ENCODE measurements at places on chromosomes 2 and 18. TPM values are rescaled to one million over a fixed set of nuclear protein-coding genes. Genes with fewer than 3 reads are reported as not detected.

GRCh38 chr2:58667137-58667774, 426.1 kb upstream of the FANCL start:
- no peak for DNase-seq
- H3K4me3 ChIP-seq, result no peak overlapping the region
- H3K27ac ChIP-seq, result no peak overlapping the region
- H3K27me3 ChIP-seq, result no peaks in the 10 kb centered on the region
- no peaks in the 10 kb centered on the region for H3K4me1 ChIP-seq
- no peaks in the 10 kb centered on the region for H3K36me3 ChIP-seq

GRCh38 chr18:5543773-5544389, at the start of gene EPB41L3:
EPB41L3 (minus strand) TSS chr18:5543997; CDS start chr18:5489183, 54,814 bp downstream.
- H3K36me3 ChIP-seq, result no peaks in the 10 kb centered on the region
- peaks cover 57% of the 10 kb centered on the region for H3K27me3 ChIP-seq
- H3K4me3 ChIP-seq, result peak within 1 kb of the TSS; percentile 75

- H3K4me1 ChIP-seq, result no peaks in the 10 kb centered on the region
- H3K4me3 ChIP-seq, result no peak overlapping the region
- H3K27ac ChIP-seq, result no peak overlapping the region
- DNase-seq, result no peak
- no peaks in the 10 kb centered on the region for H3K27me3 ChIP-seq
Observed at GRCh38 chr2:40820319-40820718, 368.4 kb upstream of the SLC8A1 start.

Gene NAT8
- not detected for polyA plus RNA-seq

GRCh38 chr18:75297731-75298130, 87.1 kb downstream of the TSHZ1 start:
- H3K4me3 ChIP-seq, result no peak overlapping the region
- no peak for DNase-seq
- H3K36me3 ChIP-seq, result no peaks in the 10 kb centered on the region
- H3K27me3 ChIP-seq, result no peaks in the 10 kb centered on the region

Gene TNFRSF11A
- polyA plus RNA-seq, result not detected

DNA sequence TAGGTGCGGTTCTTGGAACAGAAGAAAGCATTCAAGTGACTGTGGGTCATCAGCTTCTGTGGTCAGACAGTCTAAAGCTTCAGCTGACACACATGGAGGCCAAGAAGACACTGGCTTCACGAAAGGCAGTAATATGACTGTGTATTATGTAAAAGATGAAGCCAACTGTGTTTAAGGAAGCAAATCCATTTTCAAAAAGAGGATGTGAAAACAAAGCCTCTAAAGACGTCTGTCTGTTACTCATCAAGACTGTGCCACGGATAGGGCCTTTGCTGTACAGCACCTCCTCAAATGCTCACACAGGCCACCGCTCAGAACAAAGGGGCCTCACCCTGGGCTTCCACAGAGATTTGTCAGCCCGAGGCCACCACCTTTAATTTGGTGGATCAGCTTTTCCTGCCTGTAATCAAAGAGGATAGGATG, 21.1 kb upstream of the TMEM163 start:
- peak overlapping the region; percentile 94 for H3K27ac ChIP-seq
- peaks cover 67% of the 10 kb centered on the region for H3K4me1 ChIP-seq
- H3K27me3 ChIP-seq, result no peaks in the 10 kb centered on the region
- no peaks in the 10 kb centered on the region for H3K36me3 ChIP-seq
- DNase-seq, result peak; percentile 85

DNA sequence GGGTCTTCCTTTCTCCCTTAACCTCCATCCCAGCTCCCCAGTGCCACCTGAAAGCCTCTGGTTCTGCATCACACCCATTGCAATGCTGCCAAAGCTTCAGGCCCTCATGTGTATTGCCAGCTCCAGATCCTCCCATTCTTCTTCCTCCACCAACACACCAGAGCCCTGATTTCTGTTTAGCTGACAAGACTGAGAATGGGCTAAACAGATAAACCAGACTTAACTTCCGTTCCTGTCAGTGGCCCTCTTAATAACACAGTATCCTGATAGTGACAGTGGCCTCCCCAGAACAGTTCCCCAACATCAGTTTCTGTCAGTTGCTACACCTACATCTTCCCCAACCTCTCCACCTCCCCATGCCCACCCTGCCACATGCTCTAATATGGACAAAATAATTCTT, 31.3 kb upstream of the C1D start:
- DNase-seq, result no peak
- H3K36me3 ChIP-seq, result no peaks in the 10 kb centered on the region
- no peaks in the 10 kb centered on the region for H3K4me1 ChIP-seq
- H3K4me3 ChIP-seq, result no peak overlapping the region
- H3K27me3 ChIP-seq, result no peaks in the 10 kb centered on the region

Gene SERPINB5
- polyA plus RNA-seq, result not detected

DNA sequence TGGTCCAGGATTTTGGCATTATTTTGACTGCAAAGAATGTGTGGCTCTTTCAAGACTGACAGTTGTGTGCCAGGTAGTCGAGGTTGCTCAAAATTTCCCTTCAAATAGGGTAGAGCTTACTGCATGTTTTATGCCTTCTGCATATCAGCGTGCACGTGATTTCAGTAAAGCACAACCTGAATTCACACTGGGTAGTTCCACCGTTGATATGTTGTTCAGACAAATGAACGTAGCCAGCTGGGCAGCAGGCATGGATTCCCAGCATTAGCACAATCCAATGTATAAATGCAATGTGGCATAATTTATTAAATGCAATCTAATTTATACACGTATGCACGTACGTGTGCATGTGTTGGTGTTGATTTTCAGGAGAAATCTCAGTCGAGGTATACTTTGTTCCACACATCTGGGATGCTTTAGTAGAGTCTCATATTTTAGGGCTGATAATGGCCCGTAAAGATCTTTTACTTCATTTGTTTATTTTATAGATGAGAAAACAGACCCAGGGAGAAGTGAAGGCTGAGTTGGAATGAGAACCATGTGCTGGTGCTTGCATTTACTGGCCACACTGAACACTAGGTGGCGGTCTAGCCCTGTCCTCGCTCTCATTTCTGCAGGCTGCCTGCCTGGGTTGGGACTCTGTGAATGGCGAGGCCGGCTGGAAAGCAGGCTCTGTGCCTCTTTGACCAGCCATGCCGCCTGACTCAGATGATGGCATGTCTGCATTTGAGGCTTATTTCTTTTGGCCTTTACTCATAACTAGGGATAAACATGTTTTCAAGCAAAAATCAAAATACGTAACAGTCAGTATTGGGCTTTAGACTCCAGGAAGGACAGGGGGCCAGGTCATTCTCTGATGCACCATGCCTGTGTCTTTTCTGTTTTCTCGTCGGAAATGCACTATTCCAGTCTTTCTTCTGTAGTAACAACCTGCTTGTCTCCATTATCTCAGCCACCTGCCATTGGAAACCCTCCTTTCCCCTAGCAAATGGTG, 120.4 kb downstream of the RNF144A start:
- DNase-seq, result peak; percentile 49
- no peak overlapping the region for H3K4me3 ChIP-seq

- DNase-seq, result no peak
- peak overlapping the region; percentile 61 for H3K27ac ChIP-seq
- H3K36me3 ChIP-seq, result no peaks in the 10 kb centered on the region
- H3K27me3 ChIP-seq, result no peaks in the 10 kb centered on the region
- H3K4me1 ChIP-seq, result peaks cover 41% of the 10 kb centered on the region
Observed at GRCh38 chr2:60822987-60823386, 58.4 kb upstream of the REL start.

DNA sequence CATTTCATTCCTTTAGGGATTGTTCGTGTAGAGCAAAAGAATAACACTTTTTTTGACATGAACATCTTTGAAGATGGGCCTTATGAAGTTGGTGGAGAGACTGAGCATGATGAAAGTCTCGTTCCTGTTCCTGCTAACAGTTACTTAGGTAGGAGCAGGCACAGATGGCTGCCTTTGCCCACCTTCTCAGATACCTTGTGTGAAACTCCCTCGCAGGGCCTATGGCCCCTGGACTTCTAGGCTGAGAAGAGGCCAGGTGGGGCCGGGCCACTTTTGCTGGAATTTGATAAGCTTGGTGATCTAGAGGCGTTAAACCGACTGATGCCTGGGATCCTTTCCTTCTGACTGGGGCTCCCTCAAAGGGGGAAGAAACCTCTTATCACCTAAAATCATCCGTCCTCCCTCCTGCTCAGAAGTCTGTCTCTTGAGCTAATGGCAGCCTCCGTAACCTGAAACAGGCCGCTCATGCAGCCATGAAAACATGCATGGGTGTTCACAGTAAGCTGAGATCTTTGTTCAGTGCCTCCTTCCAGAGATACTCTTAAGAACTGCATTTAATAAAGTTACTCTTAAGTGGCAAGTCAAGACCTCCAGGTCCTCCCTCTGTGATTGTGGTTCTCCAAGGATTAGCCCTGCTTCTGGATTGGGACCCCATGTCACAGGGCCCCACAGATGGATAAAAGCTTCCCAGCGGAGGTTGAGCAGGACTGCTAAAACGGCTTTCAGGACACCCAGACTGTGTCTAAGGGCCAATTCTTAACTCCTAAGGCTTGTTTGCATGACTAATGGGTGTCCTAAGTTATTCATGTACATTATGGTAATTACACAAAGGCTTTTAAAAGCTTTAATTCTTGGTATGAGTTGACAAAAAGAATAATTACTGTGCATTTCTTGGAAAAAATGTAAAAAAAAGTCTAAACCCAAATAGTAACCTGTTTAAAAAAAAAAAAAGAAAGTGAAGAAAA, 43.9 kb downstream of the ITGA6 start:
- H3K4me3 ChIP-seq, result no peak overlapping the region
- H3K4me1 ChIP-seq, result no peaks in the 10 kb centered on the region
- peaks cover 5% of the 10 kb centered on the region for H3K27me3 ChIP-seq
- no peak for DNase-seq

Gene CCDC74A
- not detected for polyA plus RNA-seq

Gene MATN3
- not detected for polyA plus RNA-seq

Gene TWIST2
- not detected for polyA plus RNA-seq
